ENCODE measurements at places on chromosomes 11 and 22.

- H3K27ac ChIP-seq: no peak within 1 kb of the TSS
- H3K27me3 ChIP-seq: peaks cover 28% of the 10 kb centered on the region
- no peaks in the 10 kb centered on the region for H3K36me3 ChIP-seq
- H3K4me3 ChIP-seq: no peak within 1 kb of the TSS
- H3K4me1 ChIP-seq: no peaks in the 10 kb centered on the region
Observed at GRCh38 chr11:3231851-3232744, at the start of gene MRGPRE. Gene MRGPRE, minus strand, starts transcription at chr11:3232417. Its CDS starts 3,618 bp downstream, at chr11:3228799.

GRCh38 chr11:120774591-120775386, 249.1 kb upstream of the TBCEL start:
- H3K27me3 ChIP-seq: no peaks in the 10 kb centered on the region
- H3K27ac ChIP-seq: no peak overlapping the region
- no peak for DNase-seq
- no peaks in the 10 kb centered on the region for H3K4me1 ChIP-seq
- H3K36me3 ChIP-seq: no peaks in the 10 kb centered on the region
- H3K4me3 ChIP-seq: no peak overlapping the region

GRCh38 chr11:12871788-12872321, 137.3 kb upstream of the RASSF10 start:
- H3K36me3 ChIP-seq: peaks cover 13% of the 10 kb centered on the region
- no peaks in the 10 kb centered on the region for H3K4me1 ChIP-seq
- H3K27ac ChIP-seq: no peak overlapping the region
- no peak overlapping the region for H3K4me3 ChIP-seq

DNA sequence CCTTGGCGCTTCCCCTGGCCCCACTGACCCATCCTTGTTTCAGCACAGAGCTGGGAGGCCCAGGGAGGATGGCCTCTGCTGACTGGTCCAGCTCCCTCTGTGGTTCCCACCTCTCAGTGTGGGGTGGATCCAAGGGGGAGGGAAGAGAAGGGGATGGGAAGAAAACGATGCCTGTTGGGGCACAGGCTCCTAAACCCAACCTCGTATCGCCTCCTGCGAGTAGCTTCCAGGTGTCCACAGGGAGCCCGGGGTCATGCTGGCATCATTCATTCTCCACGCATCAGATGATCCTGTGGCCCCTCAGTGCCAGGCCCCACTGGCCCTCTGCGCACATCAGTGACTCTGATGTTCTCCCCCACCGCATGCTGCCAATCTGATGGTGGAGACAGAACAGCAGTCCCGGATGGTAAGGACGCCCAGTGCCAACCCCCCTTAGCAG, 5.1 kb downstream of the MYEOV start:
- no peak overlapping the region for H3K4me3 ChIP-seq
- DNase-seq: no peak
- peaks cover 60% of the 10 kb centered on the region for H3K4me1 ChIP-seq
- H3K27me3 ChIP-seq: no peaks in the 10 kb centered on the region
- no peak overlapping the region for H3K27ac ChIP-seq

GRCh38 chr22:19490628-19491230, 11.0 kb downstream of the CDC45 start:
- DNase-seq: no peak
- H3K4me1 ChIP-seq: no peaks in the 10 kb centered on the region
- no peak overlapping the region for H3K27ac ChIP-seq
- H3K27me3 ChIP-seq: no peaks in the 10 kb centered on the region
- H3K36me3 ChIP-seq: no peaks in the 10 kb centered on the region

GRCh38 chr22:39920134-39920743, 19.4 kb downstream of the GRAP2 start:
- no peak overlapping the region for H3K4me3 ChIP-seq
- H3K36me3 ChIP-seq: no peaks in the 10 kb centered on the region
- no peak overlapping the region for H3K27ac ChIP-seq

- DNase-seq: no peak
- H3K36me3 ChIP-seq: no peaks in the 10 kb centered on the region
- no peaks in the 10 kb centered on the region for H3K4me1 ChIP-seq
- no peaks in the 10 kb centered on the region for H3K27me3 ChIP-seq
Observed at GRCh38 chr11:32574421-32574820, 9.2 kb upstream of the EIF3M start.

Measured in keratinocyte (primary cell).